ENCODE measurements at places on chromosomes 6 and 20. TPM values are rescaled to one million over a fixed set of nuclear protein-coding genes. Genes with fewer than 3 reads are reported as not detected.

- DNase-seq, result no peak
These were observed 869.0 kb upstream of the ADGRB3 start for GRCh38 chr6:67766057-67766456.

Gene MUC22
- not detected for total RNA-seq

DNA sequence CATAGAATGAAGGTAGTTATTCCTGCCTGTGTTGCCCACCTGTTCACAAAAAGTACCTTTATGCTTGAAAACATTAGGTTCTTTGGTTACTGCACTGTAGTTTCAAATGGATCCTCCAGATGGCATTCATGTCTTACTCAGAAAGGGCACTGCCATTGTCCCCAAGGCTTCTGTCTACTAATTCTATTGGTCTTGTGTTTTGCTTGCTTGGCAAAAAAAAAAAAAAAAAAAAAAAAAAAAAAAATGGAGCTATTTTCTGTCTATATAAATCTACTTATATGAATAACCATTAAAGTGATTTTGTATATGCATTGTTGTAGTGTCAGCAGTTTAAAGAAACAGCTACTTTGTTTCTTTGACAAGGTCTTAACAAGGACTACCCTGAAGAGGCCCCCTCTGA lies 12.7 kb upstream of the EFHC1 start:
- DNase-seq, result no peak

DNA sequence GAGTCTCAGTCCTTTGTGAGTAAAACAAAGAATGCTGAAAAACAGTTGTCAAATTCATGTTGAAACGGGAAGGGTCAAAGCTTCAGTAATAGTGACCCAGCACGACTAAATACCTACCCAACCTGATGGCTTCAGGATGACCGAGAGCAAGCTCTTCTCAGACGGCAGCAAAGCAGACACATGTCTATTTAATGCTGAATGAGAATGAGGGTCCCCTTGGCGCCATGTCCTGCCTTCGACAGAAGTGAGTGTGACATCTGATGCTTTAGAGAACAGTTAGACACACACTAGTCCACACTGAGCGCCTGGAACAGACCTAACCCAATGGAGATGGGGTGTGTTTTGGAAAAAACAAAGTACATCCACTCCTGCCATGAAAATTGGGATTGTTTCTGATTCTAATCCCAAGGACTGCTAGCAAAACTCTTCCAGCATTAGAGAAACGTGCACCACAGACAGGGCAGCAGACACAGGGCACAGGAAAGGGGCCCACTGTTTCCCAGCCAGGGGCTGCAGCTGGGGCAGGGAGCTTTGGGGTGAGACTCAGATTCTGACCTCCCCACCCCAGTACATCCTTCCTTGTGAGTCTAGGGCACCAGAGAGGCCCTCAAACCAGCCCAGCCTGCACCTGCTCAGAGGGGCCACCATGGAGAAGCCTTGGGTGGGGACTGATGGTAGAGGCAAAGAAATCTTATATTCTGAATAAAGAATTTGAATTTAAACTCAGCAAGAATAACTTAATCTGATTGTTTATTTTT lies 76.5 kb downstream of the C6orf118 start:
- DNase-seq, result no peak

Gene PCK1
- 0.49 TPM for total RNA-seq

GRCh38 chr6:55734256-55734655 lies 141.1 kb downstream of the BMP5 start:
- no peak for DNase-seq

DNA sequence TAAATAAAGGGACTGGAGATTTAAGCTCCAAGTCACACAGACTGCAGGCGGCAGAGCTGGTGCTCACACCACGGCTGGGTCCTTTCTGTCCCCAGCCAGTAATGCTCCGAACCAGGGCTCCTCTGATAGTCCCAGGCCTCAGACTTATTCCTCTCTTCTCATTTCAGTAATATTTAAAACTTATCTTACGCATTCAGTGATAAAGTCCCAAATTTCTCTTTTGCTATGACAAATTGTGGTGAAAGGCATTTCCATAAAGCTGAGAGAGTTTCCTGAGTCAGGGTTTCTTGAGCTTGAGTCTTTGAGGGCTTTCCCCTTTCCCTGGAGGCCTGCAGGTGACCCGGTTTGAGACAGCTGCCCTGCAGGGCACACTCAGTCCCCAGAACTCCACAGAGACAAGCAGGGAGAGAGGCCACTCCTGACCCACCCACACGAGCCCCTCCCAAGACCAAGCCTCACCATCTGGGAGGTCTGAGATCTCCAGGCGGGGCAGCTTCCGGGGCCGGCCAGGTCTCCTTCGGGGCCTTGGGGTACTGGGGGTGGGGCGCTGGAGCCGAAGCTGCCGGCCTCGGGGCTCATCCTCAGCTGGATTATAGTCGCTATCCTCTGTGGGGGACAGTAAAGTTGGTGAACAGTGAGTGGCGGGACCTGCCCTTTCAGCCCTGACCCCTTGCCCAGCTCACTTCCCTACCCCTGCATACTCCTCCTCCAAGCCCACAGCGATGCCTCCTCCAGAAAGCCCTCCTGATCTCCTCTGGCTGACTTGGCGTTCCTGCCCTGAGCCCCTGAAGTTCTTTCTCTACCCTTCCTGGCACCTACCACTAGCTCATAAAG lies 6.6 kb downstream of the ZNF335 start:
- no peak for DNase-seq

GRCh38 chr6:163470611-163471010 lies 56.1 kb downstream of the QKI start:
- no peak for DNase-seq

DNA sequence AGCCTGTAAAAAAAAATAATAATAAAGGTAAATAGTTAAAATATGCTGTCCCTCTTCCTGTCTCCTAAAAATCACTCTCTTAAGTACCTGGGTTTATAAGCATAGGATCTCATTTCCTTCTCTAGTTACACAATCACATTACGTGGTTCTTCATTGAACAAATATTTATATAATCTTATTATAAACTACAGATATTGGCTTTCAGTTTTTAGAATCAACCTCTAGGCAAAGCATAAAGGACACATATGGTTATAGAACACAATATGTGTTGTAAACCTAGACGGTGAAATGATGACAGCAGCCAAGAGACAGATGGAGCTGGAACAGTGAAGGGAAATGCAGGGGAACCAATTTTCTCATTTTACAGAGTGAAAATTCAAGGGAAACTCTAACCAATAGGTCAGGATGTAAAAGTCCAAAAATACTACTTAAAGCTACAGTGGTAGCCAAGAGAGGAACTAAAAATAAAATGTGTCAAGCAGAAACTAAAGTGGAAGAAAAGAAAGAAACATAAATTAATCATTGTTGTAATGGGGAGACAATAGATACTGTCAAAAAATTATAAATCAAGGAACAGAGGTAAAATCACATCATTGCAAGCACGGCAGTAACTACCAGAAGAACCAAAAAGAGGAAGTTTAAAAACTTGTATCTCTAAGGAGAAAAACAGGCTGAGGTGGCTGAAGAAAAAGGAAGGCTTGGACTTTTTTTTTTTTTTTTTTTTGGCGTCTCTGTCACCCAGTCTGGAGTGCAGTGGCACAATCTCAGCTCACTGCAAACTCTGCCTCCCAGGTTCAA lies 82.8 kb upstream of the CDYL start:
- DNase-seq, result no peak

GRCh38 chr6:146990284-146990683 lies 213.9 kb upstream of the STXBP5 start:
- no peak for DNase-seq

DNA sequence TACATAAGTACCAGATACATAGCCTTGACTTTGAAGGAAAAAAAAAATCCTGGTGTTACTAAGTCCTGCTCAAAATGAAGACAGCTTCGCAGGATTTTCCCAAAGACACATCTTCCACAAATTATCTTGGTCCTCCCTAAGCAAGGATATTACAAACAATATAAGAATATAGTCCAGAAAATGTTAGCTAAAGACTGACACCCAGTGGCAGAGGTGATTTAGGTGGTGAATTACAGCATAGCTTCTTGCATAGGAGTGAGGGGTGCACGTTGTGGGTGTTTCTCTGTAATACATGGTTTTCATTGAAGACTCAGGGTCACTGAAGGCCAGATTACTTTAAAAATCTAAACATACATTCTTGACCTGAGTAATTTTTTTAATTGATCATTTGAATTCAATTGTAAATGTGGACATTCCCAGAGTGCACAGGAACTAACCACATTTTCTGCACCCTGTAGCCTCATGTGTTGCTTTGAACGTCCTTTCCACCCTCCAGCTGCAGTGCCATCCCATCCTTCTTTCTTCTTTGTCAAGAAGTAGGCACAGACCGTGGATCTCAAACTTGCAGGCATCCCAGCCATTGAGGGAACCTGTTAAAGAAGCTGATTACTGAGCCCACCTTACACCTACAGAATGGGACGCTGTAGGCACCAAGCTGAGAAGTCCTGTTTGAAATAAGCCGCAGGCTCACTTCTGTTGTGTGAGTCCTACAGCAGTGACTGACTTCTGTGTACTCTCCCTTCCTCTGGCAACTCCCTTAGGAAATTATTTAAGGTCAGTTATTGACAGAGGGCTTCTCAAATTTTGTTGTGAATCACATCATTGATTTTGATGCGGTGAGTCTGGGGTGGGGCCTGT lies 102.6 kb downstream of the PERP start:
- DNase-seq, result peak; percentile 32

Gene WFDC5
- total RNA-seq, result not detected

GRCh38 chr6:36912586-36912985 lies 26.8 kb downstream of the C6orf89 start:
- no peak for DNase-seq

DNA sequence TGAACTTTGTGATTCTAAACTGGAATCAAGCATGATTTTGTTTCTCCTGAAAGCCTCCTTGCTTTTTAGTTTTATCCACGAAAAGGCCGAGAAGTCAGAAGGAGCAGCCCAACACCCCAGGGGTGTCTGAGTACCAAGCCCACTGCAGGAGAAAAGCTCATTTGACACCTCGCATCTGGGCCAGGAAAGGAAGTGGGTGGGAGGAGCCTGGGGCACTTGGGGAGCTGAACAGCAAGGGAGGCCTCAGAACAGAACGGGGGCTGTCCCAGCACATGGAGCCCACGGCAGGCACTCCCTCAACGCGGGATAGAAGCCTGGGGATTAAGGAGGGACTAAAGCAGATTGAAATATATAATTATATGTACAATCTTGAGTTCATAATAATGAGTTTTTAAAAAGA lies 6.6 kb downstream of the KIF25 start:
- no peak for DNase-seq

Gene ARG1
- total RNA-seq, result 0.69 TPM

- no peak for DNase-seq
These were observed 129.6 kb downstream of the PLEKHG1 start for GRCh38 chr6:150729188-150729748.

DNA sequence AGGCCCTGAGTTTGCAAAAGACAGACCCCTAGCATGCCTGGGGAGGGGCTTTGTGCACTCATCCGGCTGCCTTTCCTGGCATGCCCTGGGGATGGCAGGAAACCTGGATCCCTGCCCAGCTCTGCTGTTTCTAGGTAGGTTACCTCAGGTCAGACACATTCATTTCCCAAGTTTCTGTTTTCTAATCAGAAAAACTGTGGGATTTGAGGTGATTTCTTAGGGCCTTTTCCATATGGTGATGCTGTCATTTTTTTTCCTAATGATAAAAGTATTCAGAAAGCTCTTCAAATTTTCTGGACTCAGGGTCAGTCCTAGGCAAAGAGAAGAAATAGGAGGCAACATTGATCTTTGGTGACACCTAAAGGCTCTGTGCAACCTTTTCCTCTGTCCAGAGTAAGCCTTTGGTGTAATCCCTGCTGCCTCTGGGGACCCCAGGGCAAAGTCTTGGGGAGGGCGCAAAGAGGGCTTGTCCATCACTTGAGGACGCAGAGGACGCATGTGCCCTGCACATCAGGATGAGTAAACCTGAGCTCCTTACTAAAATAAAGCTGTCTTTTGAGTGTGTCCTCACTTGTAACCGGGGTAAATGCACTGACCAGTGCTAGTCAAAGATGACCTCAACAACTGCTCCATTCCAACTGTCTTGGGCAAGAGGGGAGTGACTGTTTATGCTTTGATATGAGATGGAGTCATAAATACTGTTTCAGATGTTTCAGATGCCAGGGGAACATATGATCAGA lies 13.5 kb upstream of the TRAM2 start:
- no peak for DNase-seq

DNA sequence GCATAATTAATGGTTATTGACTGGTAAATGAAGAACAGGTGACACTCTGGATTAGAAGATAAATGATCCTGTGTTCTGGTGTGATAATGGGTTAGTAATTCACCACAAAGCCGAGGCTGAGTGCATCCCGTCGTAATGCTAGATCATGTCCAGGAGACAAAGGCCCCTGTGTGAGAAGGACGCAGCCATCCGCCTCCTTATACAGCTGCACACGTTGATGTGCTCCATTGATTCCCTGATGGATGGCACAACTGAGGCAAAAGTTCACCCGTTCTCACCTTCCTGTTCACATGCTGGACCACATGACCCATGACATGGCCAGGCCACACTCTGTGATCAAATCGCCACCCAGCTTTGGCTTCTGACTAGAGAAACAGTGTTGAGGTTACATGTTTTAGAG lies 136.1 kb downstream of the FOXC1 start:
- DNase-seq, result no peak
